Tracheal epithelial cell (primary cell): ENCODE measurements at places on chromosomes 7 and 10. TPM values are rescaled to one million over a fixed set of nuclear protein-coding genes. Genes with fewer than 3 reads are reported as not detected.

JAKMIP3 gene
- not detected in 2 replicates for total RNA-seq

SLC39A12 gene
- total RNA-seq, result not detected in 2 replicates

FGF8 gene
- total RNA-seq, result not detected in 2 replicates

ANXA11 gene
- 38.8 and 50.4 TPM in 2 replicates for total RNA-seq

CTNNA3 gene
- total RNA-seq, result under 0.01 TPM in 1 of 2 replicates, not detected in the other

STEAP4 gene
- total RNA-seq, result 2.1 and 5.1 TPM in 2 replicates

LEP gene
- total RNA-seq, result 0.21 and 0.24 TPM in 2 replicates

CXCL12 gene
- total RNA-seq, result 0.48 TPM in 1 of 2 replicates, not detected in the other

SLC29A4 gene
- total RNA-seq, result 8.7 and 11.6 TPM in 2 replicates

CCDC3 gene
- 0.96 and 1.7 TPM in 2 replicates for total RNA-seq

GNAT3 gene
- not detected in 2 replicates for total RNA-seq

POM121 gene
- 4.8 and 5.8 TPM in 2 replicates for total RNA-seq

NME8 gene
- not detected in 2 replicates for total RNA-seq

SLC13A4 gene
- not detected in 2 replicates for total RNA-seq

PILRB gene
- 3.2 and 5.8 TPM in 2 replicates for total RNA-seq

C7orf33 gene
- not detected in 2 replicates for total RNA-seq
